ENCODE measurements at places on chromosomes 11 and 22. TPM values are rescaled to one million over a fixed set of nuclear protein-coding genes. Genes with fewer than 3 reads are reported as not detected.

DEFB108B gene
- polyA plus RNA-seq = 0.23 TPM

TMPRSS5 gene
- polyA plus RNA-seq = 1.6 TPM

DNA sequence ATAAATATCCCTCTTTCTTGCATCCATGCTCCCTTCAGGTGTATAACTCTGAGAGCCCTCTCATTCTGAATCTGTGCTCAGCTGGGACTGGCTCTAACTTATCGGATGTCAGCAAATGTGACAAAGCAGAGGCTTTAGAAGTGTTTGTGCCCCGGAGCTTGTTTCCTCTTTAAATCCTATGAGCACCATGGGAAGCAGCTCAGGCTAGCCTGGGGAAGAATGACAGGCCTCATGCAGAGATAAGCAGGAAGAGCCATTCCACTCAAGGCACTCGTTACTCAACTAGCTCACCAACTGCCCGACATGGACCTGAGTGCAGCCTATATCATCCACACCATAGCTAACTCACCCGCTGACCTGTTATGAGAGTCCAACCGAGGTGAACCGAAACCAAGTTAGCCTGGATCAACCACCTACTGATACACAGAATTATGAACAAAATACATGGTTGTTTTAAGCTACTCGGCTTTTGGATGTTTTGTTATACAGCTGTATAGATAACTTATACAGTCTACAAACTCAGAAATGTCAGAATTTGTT lies 990.7 kb downstream of the NTM start:
- DNase-seq = no peak

GRCh38 chr11:68340784-68341556 lies 28.6 kb downstream of the LRP5 start:
- no peak for DNase-seq

GRCh38 chr22:39344046-39344390 lies 5.8 kb upstream of the SYNGR1 start:
- no peak for DNase-seq

Data from left kidney (tissue), 8 donors.